ENCODE measurements at places on chromosomes 7 and 10. TPM values are rescaled to one million over a fixed set of nuclear protein-coding genes. Genes with fewer than 3 reads are reported as not detected.

DNA sequence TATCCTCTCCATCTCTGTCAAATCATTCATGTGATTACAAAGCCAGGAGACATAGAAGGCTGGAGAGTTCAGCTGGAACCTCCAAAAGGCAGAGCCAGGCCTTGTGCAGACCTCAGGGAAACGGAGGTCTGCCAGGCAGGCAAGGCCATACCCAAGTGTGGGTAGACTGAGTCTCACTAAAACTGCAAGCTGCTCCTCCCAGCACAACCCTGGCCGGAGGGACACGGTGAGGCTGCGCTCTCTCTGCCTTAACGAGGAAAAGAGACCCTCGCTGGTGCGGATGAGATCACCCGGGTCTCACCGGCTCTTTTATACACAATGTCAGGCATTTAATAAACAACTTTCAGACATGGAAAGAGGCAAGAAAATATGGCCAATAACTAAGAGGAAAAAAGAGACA lies 66.1 kb upstream of the INPP5A start:
- no peak for DNase-seq

GRCh38 chr7:114432061-114432460 lies 17.4 kb downstream of the FOXP2 start:
- DNase-seq: no peak

DNA sequence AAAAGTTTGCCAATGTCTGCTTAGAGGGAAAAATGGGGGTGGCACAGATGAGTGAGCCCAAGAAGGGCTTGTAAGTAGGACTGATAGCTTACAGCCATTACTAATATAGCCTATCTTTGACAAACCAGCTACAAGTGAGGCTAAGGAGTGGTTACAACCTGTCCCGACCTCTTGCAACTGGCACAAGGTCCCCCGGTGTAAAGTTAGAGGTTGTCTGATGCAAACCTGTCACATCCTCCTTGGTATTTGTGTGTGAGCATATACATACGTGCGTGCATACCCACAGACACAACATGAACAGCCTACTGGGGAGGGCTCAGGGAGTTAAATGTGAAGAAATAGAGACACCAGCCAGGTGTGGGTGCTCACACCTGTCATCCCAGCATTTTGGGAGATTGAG lies 14.6 kb downstream of the ADAP1 start:
- DNase-seq: no peak

DNA sequence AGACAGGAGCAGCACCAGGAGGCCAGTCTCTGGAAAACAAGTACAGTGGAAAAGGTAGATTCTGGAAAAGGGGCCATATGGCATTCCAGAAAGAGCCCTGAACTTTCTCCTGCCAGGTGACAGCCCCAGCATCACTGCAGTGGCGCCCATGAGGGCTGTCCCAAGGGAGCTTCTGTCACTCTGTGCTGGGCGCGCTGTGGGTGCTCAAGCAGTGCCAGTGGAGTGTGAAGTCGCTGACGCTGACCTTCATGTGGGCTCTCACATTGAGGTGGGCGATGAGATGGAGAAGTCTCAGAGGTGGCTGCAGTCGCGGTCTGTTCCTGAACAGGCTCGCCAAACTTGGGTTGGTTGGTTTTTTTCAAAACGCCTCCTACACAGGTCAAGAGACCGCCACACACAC lies 38.2 kb downstream of the FKBP6 start:
- no peak for DNase-seq

SPAM1 gene
- total RNA-seq: not detected
